ENCODE measurements at places on chromosomes 6 and 20.

DNA sequence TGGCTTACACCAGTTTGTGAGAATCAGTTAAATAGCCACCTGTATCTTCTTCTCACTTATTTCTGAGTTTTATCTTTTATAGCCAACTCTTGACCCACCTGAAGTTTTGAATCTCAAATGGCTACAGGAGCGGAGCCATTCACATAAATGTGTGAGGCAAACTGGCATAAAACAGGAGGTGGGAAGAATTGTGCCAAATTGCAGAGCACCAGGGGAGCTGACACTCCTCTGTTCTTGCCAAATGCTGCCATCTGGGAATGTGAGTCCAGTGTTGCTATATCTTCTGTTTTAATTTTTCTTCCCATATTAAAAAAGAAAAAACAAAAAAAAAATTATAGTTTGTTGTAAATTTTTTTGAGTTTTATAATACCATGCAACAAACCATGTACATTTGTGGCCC lies 17.0 kb upstream of the RNF146 start:
- no peak overlapping the region for H3K4me3 ChIP-seq
- no peaks in the 10 kb centered on the region for H3K4me1 ChIP-seq
- no peaks in the 10 kb centered on the region for H3K27me3 ChIP-seq

DNA sequence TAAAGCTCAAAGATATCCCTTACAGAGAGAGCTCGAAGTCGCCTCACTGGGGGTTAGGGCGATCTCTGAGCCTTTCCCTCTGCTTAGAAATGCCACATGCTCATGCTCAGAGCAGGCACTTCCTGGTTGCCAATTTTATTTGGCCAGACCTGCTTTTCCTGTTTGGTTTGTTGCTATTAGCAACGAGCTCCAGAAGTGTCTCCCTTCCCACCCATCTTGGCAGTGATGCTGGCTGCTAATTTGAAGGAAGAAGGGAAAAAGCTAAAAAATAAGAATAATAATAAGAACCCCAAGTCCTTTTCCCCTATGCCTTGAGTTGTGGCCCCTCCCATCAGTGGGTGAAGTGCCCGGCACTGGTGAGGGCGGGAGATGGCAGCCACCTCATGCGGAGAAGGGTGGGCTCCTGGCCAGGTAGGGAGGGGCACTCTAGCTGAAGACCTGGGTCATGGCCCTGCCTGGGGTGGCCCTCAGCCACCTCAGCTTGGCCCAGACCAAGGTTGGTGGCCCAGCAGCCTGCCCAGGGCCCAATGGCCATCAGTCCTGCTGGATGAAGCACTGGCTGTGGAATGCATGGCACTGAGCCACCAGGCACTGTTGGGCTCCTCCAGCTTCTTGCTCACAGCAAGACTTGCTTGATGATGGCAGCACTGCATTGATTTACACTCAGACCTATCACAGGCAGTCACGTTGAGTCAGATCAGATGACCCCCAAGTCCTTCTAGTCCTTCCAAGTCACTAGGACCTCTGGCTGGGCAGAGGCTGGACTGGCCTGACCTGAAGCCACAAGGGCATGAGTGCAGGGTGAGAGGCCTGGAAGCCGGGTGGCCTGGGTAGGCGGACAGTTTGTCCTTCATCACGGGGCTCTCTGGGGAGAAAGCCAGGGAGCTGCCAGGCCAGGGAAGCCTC lies 79.0 kb downstream of the SYNJ2 start:
- no peaks in the 10 kb centered on the region for H3K4me1 ChIP-seq
- peaks cover 22% of the 10 kb centered on the region for H3K36me3 ChIP-seq
- no peak for DNase-seq
- H3K27me3 ChIP-seq, result no peaks in the 10 kb centered on the region
- H3K27ac ChIP-seq, result no peak overlapping the region

DNA sequence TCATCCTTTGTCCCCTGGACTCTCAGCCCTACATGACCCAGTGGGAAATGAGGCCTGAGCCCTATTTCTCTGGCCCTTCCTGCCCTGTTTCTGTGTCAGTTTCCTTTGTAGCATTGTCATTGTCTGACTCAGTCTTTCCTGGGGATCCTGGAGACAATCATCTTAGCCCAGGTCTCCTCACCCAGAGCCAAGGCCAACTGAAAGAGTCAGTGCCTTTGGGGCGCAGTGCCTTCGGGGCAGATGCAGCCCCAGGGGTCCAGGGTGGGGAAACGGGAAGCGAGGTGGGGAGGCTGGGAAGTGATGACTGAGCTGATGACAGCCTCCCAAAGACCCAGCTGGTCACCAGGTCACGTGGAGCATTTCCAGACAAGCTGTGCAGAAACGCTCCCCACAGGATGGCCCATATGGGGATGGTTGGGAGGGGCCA lies 93.3 kb upstream of the SULF2 start:
- DNase-seq, result no peak
- no peaks in the 10 kb centered on the region for H3K4me1 ChIP-seq
- H3K27ac ChIP-seq, result no peak overlapping the region
- H3K4me3 ChIP-seq, result no peak overlapping the region

GRCh38 chr20:22583773-22584521 lies 425 bp downstream of the FOXA2 start:
- peak; percentile 48 for DNase-seq
- no peak overlapping the region for H3K27ac ChIP-seq
- no peaks in the 10 kb centered on the region for H3K36me3 ChIP-seq
- peak overlapping the region; percentile 33 for H3K4me3 ChIP-seq
- no peaks in the 10 kb centered on the region for H3K27me3 ChIP-seq

- no peaks in the 10 kb centered on the region for H3K36me3 ChIP-seq
- H3K4me3 ChIP-seq, result no peak overlapping the region
- peaks cover 5% of the 10 kb centered on the region for H3K27me3 ChIP-seq
- H3K27ac ChIP-seq, result no peak overlapping the region
- DNase-seq, result no peak
Measured at GRCh38 chr20:54123587-54124180, 50.1 kb downstream of the CYP24A1 start.

GRCh38 chr20:5660346-5660745 lies 89.9 kb upstream of the SHLD1 start:
- H3K27me3 ChIP-seq, result no peaks in the 10 kb centered on the region
- H3K36me3 ChIP-seq, result no peaks in the 10 kb centered on the region
- H3K4me3 ChIP-seq, result no peak overlapping the region
- H3K4me1 ChIP-seq, result peaks cover 8% of the 10 kb centered on the region
- H3K27ac ChIP-seq, result no peak overlapping the region
- DNase-seq, result no peak

DNA sequence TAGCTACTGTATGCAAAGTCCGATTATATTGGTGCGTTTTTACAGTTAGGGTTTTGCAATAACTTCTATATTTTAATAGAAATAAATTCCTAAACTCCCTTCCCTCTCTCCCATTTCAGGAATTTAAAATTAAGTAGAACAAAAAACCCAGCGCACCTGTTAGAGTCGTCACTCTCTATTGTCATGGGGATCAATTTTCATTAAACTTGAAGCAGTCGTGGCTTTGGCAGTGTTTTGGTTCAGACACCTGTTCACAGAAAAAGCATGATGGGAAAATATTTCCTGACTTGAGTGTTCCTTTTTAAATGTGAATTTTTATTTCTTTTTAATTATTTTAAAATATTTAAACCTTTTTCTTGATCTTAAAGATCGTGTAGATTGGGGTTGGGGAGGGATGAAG lies 13.7 kb upstream of the PLCG1 start:
- H3K36me3 ChIP-seq, result peaks cover 71% of the 10 kb centered on the region
- no peaks in the 10 kb centered on the region for H3K27me3 ChIP-seq
- no peak overlapping the region for H3K4me3 ChIP-seq
- no peak overlapping the region for H3K27ac ChIP-seq
- no peak for DNase-seq
- no peaks in the 10 kb centered on the region for H3K4me1 ChIP-seq

DNA sequence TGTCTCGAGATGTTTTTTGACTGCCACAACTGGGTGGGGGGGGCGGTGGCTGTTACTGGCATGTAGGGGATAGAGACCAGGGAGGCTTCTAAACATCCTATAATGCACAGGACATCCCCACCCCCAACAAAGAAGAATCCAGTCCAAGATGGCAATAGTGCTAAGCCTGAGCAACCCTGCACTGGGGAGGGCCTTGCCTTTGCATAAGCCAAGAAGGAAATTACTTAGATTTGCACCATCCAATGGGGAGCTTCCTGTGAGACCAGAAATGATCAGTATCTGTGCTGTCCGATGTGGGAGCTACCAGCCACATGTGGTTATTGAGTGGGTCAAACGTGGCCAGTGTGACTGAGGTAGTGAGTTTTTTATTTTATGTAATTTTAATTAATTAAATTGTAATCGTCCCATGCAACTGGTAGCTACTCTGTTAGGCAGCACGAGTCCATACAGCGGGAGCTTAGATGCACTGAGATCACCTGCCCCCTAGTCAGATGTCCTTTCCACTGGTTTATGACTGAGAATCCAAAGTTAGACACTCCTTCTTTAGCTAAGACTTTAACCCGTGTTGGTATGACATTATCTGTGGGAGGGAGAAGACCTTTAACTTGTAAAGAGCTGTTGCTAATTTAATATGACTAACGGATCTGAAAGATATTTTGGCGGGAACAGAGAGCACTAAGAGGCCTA lies 97.4 kb upstream of the NEDD9 start:
- no peaks in the 10 kb centered on the region for H3K27me3 ChIP-seq
- H3K4me1 ChIP-seq, result no peaks in the 10 kb centered on the region
- H3K36me3 ChIP-seq, result no peaks in the 10 kb centered on the region

- peaks cover 8% of the 10 kb centered on the region for H3K4me1 ChIP-seq
- no peaks in the 10 kb centered on the region for H3K36me3 ChIP-seq
- DNase-seq, result no peak
- H3K4me3 ChIP-seq, result no peak overlapping the region
- no peak overlapping the region for H3K27ac ChIP-seq
- H3K27me3 ChIP-seq, result peaks cover 6% of the 10 kb centered on the region
Measured at GRCh38 chr6:121439475-121439874, 4.0 kb downstream of the GJA1 start.

- peaks cover 35% of the 10 kb centered on the region for H3K27me3 ChIP-seq
- H3K4me1 ChIP-seq, result peaks cover 3% of the 10 kb centered on the region
- no peak overlapping the region for H3K4me3 ChIP-seq
- H3K27ac ChIP-seq, result no peak overlapping the region
- no peaks in the 10 kb centered on the region for H3K36me3 ChIP-seq
- DNase-seq, result no peak
Measured at GRCh38 chr20:47800623-47801022, 15.3 kb upstream of the SULF2 start.

GRCh38 chr6:83511901-83512681 lies at the start of gene PRSS35:
TSS of gene PRSS35 (plus strand) at chr6:83512534. CDS start at chr6:83523442, 10,908 bp downstream.
- peaks cover 7% of the 10 kb centered on the region for H3K27me3 ChIP-seq
- H3K27ac ChIP-seq, result no peak within 1 kb of the TSS
- DNase-seq, result peak; percentile 31
- H3K4me3 ChIP-seq, result 0 out of 2 replicates have a peak within 1 kb of the TSS, but pooled peaks have one; percentile 19
- no peaks in the 10 kb centered on the region for H3K36me3 ChIP-seq
- H3K4me1 ChIP-seq, result no peaks in the 10 kb centered on the region

DNA sequence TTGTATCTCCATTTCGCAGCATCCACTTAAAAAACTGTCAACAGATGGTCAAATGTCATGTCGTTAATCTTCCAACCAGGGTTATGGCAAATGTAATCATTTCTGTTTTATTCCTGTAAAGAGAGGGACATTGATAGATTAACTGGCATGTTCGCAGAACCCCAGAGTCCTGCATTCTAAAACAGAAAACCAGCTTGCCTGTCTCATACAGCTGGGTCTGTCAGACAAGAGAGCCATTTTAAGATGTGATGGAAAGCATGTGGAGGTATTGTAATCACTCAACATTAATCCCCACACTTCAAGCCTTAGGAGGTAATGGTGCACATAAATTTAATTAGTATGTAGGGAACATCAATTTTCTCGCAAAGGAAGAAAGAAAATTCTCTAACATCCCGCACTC lies 4.4 kb downstream of the SMLR1 start:
- no peak overlapping the region for H3K27ac ChIP-seq
- no peaks in the 10 kb centered on the region for H3K36me3 ChIP-seq
- H3K27me3 ChIP-seq, result no peaks in the 10 kb centered on the region
- no peak for DNase-seq
- no peak overlapping the region for H3K4me3 ChIP-seq

DNA sequence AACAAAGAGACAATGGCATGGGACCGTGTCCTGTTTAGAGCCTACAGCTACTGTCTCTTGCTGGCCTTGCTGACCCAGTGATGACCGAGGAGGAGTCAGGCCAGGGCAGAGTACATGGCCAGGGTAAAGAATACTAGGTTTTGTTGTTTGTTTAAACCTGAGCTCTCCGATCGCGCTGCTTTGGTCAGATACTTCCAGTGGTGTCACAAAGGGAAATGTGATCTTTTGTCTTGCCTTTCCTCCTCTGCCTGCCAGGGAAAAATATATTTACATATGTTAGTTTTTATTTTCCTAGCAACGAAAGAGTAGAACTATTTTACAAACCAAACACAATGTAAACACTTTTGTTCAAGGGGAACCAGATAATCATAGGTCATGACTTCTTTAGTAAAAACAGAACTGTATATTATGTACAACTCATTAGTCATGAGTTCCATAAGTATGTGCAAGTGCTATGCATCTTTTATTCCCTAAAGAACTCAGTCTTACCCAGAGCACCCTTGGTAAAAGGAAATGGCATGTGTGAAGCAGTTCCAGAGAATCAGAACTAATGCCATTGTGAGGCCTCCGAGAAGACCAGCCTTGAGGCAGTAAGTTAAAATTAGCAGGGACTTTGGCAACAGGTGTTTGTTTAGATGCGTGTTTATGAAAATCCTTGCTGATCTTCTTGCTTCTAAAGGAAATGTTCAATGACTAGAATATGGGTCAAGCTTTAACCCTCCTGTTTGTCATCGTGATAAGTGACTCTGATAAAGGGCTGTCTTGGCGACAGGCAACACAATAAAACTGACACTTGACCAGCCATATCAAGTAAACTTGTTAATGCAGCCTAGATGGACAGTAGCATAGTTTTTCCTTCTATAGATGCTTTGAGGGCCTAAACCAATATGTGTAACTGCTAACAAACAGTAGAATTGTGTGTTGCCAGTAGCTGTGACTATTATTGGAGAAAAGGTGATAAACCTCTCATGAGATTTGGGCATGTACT lies 204.6 kb downstream of the NKAIN2 start:
- no peaks in the 10 kb centered on the region for H3K4me1 ChIP-seq
- no peak overlapping the region for H3K27ac ChIP-seq
- H3K4me3 ChIP-seq, result no peak overlapping the region
- no peaks in the 10 kb centered on the region for H3K27me3 ChIP-seq

GRCh38 chr6:39054577-39055142 lies 6.1 kb downstream of the GLP1R start:
- H3K4me1 ChIP-seq, result no peaks in the 10 kb centered on the region
- H3K36me3 ChIP-seq, result no peaks in the 10 kb centered on the region
- no peak overlapping the region for H3K27ac ChIP-seq
- no peak for DNase-seq
- no peak overlapping the region for H3K4me3 ChIP-seq

GRCh38 chr6:90805619-90806155 lies 218.8 kb upstream of the MAP3K7 start:
- no peak overlapping the region for H3K27ac ChIP-seq
- no peak for DNase-seq
- H3K4me3 ChIP-seq, result no peak overlapping the region
- no peaks in the 10 kb centered on the region for H3K27me3 ChIP-seq
- H3K36me3 ChIP-seq, result no peaks in the 10 kb centered on the region
